Activated T-cell treated with anti-CD3 and anti-CD28 coated beads, Interleukin-2, amount 50 U/mL, for 48 hours (primary cell): ENCODE measurements at places on chromosomes 12 and 14.
A peak's percentile ranks its signal among the peaks of the same experiment; 100 is the strongest.

GRCh38 chr14:21771671-21772070 is 98.1 kb upstream of the OR4E1 start:
- DNase-seq = no peak

DNA sequence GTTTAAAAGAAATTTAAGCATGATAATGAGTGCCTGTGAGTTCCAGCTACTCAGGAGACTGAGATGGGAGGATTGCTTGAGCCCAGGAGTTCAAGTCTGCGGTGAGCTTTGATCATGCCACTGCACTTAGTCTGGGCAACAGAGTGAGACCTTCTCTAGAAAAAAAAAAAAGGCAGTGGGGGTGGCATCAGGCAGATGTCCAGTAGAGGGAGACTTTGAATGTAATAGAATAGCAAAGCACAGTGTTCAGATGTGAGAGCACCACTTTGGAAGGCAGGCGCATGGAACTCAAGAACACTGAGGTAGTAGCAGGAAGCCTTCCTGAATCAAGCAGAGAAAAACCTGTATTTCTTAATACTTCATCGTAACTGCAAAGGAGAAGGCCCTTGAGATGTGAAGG is 394.5 kb upstream of the GARIN6 start:
- DNase-seq = no peak

GRCh38 chr12:80187660-80188090 is 88.3 kb downstream of the OTOGL start:
- DNase-seq = peak; percentile 22

GRCh38 chr12:74021937-74022336 is 515.7 kb upstream of the ATXN7L3B start:
- peak; percentile 30 for DNase-seq

DNA sequence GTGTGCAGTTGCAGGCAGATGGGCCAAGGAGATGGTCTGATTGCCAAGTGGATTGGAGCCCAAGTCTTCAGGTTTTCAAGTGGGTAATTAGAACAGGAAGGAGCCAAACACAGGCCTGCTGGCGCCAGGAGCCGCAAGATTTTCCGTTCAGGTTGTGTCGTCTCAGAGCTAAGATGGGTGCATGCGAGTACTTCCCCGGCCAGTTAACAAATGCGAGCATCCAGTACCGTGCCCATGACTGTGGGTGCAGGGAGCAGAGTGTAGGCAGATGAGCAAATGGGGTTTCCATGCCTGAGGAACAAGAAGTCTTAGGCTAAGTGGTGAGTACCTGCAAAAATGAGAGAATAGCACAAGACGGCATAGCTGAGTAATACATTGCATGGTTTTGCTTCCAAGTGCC is 90.5 kb downstream of the CHST11 start:
- no peak for DNase-seq

- DNase-seq = no peak
Observed at GRCh38 chr14:101193106-101193844, 289.8 kb upstream of the RTL1 start.
